Foreskin keratinocyte (primary cell): ENCODE measurements at places on chromosomes 6 and 20. TPM values are rescaled to one million over a fixed set of nuclear protein-coding genes. Genes with fewer than 3 reads are reported as not detected.

SLC25A27 gene
- 2.6 and 3.8 TPM in 2 replicates for total RNA-seq

PHACTR3 gene
- total RNA-seq = 28.3 and 34.0 TPM in 2 replicates

NNAT gene
- total RNA-seq = 0.54 and 0.88 TPM in 2 replicates

HFE gene
- total RNA-seq = 13.2 and 13.6 TPM in 2 replicates

SS18L1 gene
- total RNA-seq = 7.7 and 8.1 TPM in 2 replicates

BMP6 gene
- 0.18 and 2.3 TPM in 2 replicates for total RNA-seq

DSP gene
- total RNA-seq = 352 and 371 TPM in 2 replicates

DNA sequence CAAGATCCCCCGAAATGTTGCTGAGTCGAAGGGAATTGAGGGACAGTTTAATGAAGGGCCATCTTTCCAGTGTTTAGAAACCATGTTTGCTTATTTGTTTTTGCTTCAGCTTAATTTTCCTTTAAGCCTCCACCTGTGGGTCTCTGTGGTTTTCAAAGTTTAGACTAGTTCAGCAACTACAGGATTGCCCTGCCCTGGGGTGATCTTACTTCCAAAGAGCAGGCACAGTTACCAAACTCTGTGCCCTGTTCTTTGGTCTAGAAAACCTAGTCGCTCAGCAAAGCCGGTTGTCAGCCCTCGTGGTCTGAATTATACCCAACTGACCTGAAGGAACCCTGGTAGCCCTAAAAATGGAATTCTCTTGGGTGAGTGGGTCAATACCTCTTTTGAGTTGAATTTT, 219.2 kb upstream of the GMDS start:
- DNase-seq = no peak

GRCh38 chr6:40504274-40504673, 82.9 kb downstream of the LRFN2 start:
- DNase-seq = peak; percentile 4

- no peak for DNase-seq
Measured at GRCh38 chr20:35506179-35506578, 23.3 kb downstream of the C20orf173 start.

- DNase-seq = no peak
Measured at GRCh38 chr6:166058064-166058739, 109.4 kb downstream of the TBXT start.

GRCh38 chr6:19866173-19866984, 29.2 kb downstream of the ID4 start:
- DNase-seq = no peak

- no peak for DNase-seq
Measured at GRCh38 chr20:51348876-51349275, 193.6 kb downstream of the NFATC2 start.

- no peak for DNase-seq
Measured at GRCh38 chr20:45176526-45177267, 2.0 kb downstream of the PI3 start.

- no peak for DNase-seq
Measured at GRCh38 chr6:29510202-29510601, 22.4 kb upstream of the MAS1L start.

- DNase-seq = no peak
Measured at GRCh38 chr20:3866464-3866863, 19.8 kb downstream of the MAVS start.
